GM13977 (cell line): ENCODE measurements at places on chromosomes 4 and X.

GRCh38 chr4:10810411-10810810, 125.8 kb upstream of the CLNK start:
- DNase-seq, result no peak

DNA sequence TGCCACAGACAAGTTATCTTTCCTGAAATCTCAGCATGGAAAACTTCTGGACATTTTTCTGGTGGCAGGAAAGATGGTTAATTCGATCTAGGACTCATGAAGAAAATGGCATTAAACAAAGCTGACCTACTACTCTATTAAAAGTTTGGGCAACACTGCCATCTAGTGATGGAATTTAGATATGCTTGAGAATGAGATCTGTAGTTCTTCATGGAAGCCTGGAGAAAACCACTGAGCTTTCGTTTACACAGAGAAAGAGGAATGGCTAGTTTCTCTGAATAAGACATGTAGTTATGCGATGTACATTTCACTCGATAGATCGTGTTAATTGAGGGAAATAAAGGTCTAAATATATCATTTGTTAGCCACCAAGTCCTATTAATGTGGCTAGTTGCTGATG, 51.7 kb upstream of the CHRDL1 start:
- peak; percentile 52 for DNase-seq

- DNase-seq, result peak; percentile 27
These were observed at the start of gene ERVMER34-1 for GRCh38 chr4:52750819-52751486. Gene ERVMER34-1 (minus strand): TSS chr4:52751425. CDS start chr4:52745520, 5,905 bp downstream.

DNA sequence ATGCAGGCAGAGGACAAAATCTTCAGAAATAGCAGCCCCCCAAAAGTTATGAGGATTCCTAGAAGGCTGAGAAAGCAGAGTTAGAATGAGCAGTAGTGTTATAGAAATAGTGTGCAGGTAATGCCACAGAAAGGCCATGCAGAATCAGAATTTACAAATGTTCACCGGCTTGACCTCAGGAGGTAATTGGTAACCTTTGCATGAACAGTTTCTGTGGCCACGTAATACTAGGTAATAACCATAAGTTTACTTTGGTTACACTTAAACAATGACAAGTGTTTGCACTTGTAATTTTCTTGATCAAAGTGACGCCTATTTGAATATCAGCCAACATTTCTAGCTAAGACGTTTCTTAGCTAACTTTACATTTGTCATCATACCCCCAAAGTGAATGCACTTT, 393.6 kb downstream of the GPAT3 start:
- no peak for DNase-seq

DNA sequence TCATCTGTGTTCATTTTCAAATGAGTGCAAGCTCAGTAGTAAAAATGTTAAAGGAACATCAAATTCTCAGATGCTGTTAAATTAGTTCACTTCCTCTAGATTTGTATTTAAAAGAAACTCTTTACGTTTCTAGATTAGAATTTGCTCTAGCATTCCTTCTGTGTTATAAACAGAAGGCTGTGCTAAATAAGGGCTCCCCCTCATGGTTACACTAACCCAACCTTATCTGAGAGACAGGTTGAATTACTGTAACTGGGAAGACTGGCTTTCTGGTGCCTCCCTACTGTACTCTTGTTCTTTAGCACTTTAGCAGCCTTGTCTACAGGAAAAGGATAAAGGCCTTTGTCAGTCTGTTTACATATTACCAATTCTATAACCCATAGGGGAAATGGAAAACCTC, 56.8 kb downstream of the RXFP1 start:
- DNase-seq, result no peak

- no peak for DNase-seq
These were observed 185.7 kb upstream of the HS3ST1 start for GRCh38 chr4:11614426-11614825.

DNA sequence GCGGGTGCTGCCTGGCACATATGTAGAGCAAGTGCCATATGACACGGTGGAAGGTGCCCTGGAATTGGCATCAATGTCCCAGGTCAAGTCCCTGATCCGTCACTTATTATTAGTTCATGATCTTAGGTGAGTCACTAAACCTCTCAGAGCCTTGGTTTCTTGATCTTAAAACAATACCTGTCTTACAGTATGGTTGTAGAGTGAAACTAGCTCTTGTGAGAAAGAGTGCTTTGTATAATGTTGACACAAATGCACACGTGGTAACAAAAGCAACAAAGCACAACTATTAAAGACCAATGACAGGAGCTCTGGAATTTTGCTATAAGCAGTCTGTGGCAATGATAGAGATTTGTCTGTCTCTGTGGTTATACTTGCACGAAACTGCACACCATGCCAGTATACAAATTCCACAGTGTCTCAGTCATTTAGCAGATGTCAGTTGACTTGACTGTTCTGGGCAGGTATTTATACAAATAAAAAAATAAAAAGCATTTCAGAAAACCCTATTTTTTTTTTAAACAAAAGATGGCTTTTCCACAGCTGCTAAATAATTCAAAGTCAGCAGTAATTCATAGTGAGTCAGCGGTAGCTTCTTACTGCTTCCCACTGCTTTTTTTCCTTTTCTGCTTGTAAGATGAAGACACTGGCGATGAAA, 19.7 kb upstream of the ACSL1 start:
- no peak for DNase-seq

GRCh38 chr4:574346-575161, 1.5 kb downstream of the TMEM271 start:
- peak; percentile 59 for DNase-seq

- peak; percentile 31 for DNase-seq
These were observed 84.0 kb downstream of the RTL9 start for GRCh38 chrX:110442635-110443034.

GRCh38 chr4:1654216-1654955, 29.7 kb downstream of the FAM53A start:
- DNase-seq, result no peak

- DNase-seq, result no peak
These were observed 658 bp downstream of the SCOC start for GRCh38 chr4:140374130-140374477.

DNA sequence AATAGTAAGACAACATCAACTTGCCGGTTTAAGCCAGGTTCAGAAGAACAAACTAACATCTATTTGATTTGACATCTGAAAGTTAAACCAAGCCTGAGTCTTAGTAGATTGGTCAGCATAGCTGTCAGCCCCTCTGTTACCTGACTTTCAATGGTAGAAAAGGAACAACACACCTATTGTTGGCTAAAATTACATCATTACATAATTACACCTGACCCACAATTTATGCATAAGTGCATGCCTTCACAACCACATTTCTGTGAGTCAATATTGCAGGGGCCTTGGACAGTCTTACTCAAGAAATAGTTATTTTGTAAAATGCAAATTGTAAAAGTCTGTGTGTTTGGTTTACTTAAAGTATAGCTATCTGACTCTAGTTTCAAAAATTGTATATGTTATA, 36.2 kb downstream of the EGFL6 start:
- DNase-seq, result no peak

DNA sequence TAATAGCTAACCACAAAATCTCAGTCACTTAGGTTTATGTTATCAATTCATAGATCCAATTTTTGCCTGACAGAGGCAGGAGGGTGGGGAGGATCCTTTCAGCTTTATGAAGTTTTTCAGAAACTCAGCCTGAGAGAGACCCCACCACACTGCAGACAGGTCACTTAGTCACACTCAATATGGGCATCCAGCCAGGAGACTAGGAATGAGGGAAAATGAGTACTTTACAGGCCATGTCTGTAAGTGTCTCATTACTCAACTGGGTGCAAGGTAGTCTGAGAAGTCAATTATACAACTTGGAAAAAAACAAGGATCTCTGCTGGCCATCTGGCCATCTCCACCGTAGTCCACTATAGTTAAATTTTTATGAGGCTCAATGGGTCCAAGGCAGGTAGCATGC, 365.9 kb downstream of the INPP4B start:
- no peak for DNase-seq

GRCh38 chr4:113708250-113708649, 53.3 kb downstream of the CAMK2D start:
- peak; percentile 6 for DNase-seq

- DNase-seq, result no peak
These were observed 31.2 kb downstream of the SCARB2 start for GRCh38 chr4:76182463-76182862.

- no peak for DNase-seq
These were observed 201.2 kb downstream of the NPNT start for GRCh38 chr4:106096454-106096853.

DNA sequence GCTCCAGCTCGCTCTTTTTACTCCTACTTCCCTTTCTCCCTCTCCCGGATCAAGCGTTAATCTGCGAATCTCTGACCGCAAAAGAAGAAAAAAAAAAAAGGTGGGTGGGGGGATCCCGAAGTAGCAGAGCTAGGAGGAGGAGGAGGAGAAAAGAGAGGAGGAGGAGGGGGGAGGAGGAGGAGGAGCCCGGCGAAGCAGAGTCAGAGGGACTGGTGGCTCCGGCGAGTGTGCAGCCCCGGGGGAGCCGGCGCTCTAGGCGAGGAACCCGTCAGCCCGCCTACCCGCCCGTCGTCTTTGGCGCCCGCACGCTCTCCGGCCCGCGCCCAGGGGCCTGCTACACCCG, at the start of gene NHSL2:
Gene NHSL2, plus strand, starts transcription at position 203 of the 343 bp plus-strand sequence.
- peak; percentile 46 for DNase-seq

GRCh38 chr4:164081371-164081770, 586.9 kb downstream of the TMA16 start:
- no peak for DNase-seq
